ENCODE measurements at places on chromosomes 2 and 18.

DNA sequence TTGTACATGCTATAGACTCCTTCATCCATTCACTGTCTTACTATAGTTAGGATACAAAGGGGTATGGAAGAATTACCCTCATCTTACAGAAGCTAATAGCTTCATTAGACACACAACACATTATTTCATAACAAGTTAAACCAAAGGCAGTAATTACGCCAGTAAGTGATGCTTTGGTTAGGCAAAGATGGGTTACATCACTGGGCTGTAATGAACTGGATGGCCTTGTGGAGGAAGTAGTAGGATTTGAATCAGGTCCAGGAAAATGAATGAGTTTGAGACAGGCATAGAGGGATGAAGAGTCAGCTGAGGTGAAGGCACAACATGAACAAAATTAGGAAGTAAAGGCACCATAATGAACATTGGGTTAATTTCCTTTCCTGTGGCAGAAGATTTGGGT lies 80.1 kb downstream of the SOCS6 start:
- no peak for DNase-seq

DNA sequence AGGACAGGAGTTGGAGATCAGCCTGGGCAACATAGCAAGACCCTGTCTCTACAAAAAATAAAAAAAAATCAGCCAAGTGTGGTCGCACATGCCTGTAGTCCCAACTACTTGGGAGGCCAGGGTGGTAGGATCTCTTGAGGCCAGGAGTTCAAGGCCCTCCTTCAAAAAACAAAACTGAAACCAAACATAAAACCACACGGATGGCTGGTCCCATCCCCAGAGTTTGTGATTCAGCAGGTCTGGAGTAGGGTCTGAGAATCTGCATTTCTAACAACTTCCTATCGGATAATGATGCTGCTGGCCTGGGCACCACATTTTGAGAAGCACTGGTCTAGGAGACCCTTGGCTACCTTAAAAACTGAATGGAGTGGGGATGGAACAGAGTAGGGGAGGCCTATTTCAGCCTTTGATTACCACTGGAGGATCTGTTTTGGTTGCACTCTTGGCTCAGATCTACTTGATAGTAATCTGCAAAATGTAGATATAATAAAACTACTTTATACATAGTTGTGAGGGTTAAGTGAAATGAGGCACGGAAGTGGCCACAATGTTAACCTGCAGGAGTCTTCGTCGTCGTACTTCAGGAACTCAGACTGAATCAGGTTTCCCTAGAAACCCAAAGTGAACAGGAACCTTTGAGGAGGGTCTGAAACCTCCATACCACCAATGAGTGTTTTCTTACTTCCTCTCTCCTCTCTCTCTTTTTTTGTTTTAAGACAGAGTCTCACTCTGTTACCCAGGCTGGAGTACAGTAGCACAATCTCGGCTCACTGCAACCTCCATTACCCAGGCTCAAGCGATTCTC lies 25.5 kb upstream of the NFE2L2 start:
- DNase-seq, result peak; percentile 34

- no peak for DNase-seq
Observed at GRCh38 chr2:101828673-101829334, 131.3 kb downstream of the MAP4K4 start.

- DNase-seq, result no peak
Observed at GRCh38 chr2:216507220-216508160, 8.8 kb downstream of the RPL37A start.

DNA sequence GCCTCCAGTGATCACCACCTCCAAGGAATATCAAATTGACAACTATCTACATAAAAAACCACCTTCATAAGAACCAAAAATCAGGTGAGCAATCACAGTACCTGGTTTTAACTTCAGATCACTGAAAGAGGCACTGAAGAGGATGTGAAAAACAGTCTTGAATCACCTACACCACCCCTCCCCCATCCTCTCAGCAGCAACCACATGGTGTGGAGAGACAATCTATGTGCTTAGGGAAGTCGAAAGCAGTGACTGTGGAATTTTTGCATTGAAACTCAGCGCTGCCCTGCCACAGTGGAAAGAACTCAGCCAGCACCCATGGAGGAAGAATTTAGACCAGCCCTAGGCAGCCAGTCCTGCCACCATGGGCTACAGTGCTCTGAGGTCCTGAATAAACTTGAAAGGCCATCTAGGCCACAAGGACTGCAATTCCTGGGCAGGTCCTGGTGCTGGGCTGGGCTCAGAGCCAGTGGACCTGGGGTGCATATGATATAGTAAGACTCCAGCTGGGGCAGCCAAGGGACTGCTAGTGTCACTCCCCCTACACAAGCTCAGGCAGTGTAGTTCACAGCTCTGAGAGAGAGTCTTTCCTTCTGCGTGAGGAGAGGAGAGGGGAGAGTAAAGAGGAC lies 75.6 kb downstream of the ATL2 start:
- no peak for DNase-seq

GRCh38 chr2:181780657-181781056 lies 100.3 kb upstream of the NEUROD1 start:
- DNase-seq, result no peak

DNA sequence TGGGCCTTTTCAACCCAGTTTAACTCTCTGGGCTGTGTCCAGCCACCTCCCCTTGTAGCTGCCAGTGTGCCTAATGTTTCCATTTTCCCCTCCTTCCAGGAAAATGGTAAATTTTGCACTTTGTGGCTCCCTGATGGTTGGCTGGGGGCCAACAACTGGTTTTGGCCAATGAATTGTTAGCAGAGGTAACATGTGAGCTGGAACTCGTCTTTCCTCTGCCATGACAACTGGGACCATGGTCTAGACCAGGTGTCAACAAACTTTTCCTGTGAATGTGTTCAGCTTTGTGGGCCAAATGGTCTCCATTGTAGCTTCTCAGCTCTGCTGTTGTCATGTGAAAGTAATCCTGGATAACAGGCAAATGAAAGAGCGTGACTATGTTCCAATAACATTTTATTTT lies 87.2 kb downstream of the DDX1 start:
- no peak for DNase-seq

DNA sequence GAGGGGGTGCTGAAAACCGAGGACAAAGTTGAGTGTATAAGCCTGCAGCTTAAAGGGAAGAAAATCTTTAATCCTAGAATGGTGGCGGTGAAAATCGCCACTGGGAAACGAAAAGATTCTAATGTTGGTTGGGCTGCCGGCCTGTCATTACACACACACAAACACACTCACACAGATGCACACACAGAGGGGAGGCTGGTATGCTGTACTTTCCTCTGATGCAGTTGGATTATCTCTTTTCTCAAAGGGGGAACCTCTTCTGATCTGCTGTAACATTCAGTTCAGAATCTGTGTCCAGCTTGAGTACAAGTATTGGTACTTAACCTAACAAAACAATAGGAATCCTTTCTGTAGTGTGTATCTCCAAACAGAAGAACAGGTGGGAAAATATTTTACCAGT lies 39.0 kb downstream of the ANXA4 start:
- no peak for DNase-seq

GRCh38 chr18:31258789-31259188 lies 59.2 kb upstream of the DSG1 start:
- no peak for DNase-seq

Measured in naive thymus-derived CD8-positive, alpha-beta T cell (primary cell).